ENCODE measurements at places on chromosomes 4 and X.
A peak's percentile ranks its signal among the peaks of the same experiment; 100 is the strongest.

DNA sequence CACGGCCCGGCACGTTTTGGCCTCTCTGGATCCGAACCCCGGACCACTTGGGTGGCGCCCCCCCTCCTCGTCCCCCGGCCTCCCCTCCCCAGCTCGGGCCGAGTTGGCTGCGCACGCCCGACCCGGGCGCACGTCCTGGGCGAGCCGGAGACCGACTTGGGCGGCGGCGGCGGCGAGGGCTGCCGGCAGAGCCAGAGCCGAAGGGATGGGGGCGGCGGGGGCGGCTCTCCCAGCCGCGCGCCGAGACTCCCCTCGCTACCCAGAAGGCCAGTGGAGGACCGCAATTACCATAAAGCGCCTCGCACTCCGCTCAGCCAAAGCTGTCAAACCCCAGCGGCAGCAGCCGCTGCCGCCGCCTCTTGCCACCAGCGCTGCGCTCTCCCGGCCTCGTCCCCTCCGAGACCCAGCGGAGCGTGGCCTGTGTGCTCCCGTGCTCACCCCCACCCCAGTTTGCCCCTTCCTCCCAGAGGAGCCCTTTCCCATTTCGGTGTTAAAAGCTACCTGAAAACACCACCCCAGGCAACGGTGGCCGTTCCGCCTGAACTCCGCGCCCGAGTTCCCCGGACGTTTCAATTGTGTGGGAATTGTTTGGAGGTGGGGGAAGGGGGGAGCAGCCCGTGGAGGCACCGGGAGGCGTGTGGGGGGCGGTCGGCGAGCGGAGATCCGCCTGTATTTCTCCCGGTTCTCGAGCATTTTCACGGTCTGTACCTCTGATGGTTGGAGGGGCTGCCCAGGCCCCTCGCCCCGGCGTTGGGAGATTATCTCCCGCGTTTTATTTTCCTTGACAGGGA lies 701 bp upstream of the BCOR start:
- DNase-seq = peak; percentile 40

GRCh38 chrX:48513670-48514069 lies 4.9 kb downstream of the PORCN start:
- no peak for DNase-seq

- DNase-seq = no peak
Observed at GRCh38 chr4:70901607-70901983, 574 bp upstream of the MOB1B start.

GRCh38 chr4:24702281-24702680 lies 93.1 kb upstream of the SOD3 start:
- DNase-seq = no peak

GRCh38 chr4:70994387-70995099 lies 1.1 kb downstream of the DCK start:
- no peak for DNase-seq

DNA sequence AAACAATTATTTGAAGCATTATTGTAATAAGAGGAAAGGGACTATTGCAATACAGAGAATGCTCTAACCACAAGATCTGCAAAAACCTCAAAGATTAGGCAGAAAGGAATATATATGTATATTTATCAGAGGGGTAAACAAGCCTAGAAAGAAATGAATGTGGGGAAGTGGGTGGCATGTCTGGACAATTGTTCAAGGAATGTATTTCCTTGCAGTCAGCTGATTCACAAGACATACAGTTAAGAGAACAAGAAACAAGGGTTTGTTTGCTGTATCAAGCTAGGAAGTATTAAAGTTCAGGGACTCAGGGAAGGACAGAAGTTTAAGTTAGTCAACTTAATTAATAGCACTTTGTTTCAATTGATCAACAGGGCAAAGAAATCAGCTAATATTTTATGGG lies 514.7 kb downstream of the CENPC start:
- no peak for DNase-seq

DNA sequence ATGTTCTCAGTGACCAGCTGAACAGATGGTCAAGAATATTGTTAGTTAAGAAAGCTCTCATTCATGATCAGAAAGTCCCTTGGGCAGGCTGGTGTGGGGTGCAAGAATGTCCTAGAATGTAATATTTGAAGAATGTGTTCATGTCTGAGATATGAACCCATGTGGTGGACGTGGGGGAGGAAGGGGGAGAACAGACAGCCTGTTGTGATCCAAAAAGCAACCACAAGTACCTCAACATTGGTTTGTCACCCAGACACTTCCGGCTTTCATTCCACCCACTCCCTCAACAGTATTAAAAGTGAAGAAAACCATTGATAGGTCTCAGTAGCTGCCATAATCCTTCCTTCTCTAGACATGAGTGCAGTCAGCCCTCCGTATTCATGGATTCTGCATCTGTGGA lies 82.2 kb downstream of the MAML3 start:
- peak; percentile 24 for DNase-seq

GRCh38 chr4:183101956-183102480 lies 3.0 kb downstream of the WWC2 start:
- DNase-seq = no peak
